ENCODE measurements at places on chromosomes 7 and 10. TPM values are rescaled to one million over a fixed set of nuclear protein-coding genes. Genes with fewer than 3 reads are reported as not detected.

- no peak overlapping the region for H3K27ac ChIP-seq
- 0 out of 2 replicates have a peak, but pooled peaks cover 4% of the 10 kb centered on the region for H3K4me1 ChIP-seq
- DNase-seq = no peak
- H3K27me3 ChIP-seq = no peaks in the 10 kb centered on the region
Observed at GRCh38 chr10:23317416-23317815, 27.2 kb downstream of the C10orf67 start.

- no peak overlapping the region for H3K27ac ChIP-seq
- H3K4me1 ChIP-seq = no peaks in the 10 kb centered on the region
- DNase-seq = no peak
- H3K27me3 ChIP-seq = no peaks in the 10 kb centered on the region
Observed at GRCh38 chr10:121694966-121695643, 96.9 kb upstream of the FGFR2 start.

DNA sequence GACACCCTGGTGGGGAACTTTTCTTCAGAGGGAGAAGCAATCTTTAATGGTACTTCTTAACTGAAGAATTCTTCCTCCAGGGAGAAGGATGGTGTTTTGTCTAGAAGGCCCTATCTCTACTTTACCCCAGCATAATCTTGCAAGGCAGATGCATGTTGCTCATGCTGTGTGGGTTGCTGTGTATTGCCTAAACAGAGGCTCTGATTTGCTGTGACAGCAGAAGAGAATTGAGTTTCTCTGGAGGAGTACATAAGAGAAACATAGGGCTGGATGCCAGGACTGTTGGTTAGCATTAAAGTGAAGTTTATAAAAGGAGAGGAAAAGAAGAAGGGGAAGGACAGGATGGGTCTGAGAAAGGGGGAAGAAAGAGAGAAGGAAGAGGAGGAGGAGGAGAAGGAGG, 248.1 kb upstream of the HPS1 start:
- H3K27me3 ChIP-seq = no peaks in the 10 kb centered on the region
- no peak overlapping the region for H3K27ac ChIP-seq
- H3K36me3 ChIP-seq = no peaks in the 10 kb centered on the region
- no peak overlapping the region for H3K4me3 ChIP-seq
- H3K4me1 ChIP-seq = no peaks in the 10 kb centered on the region

- no peak overlapping the region for H3K27ac ChIP-seq
- peaks cover 35% of the 10 kb centered on the region for H3K4me1 ChIP-seq
- DNase-seq = peak; percentile 61
- no peak overlapping the region for H3K4me3 ChIP-seq
- H3K27me3 ChIP-seq = no peaks in the 10 kb centered on the region
Observed at GRCh38 chr7:35749556-35749955, 51.3 kb upstream of the SEPTIN7 start.

GRCh38 chr10:116223289-116223688, 49.7 kb downstream of the GFRA1 start:
- H3K4me3 ChIP-seq = no peak overlapping the region
- no peaks in the 10 kb centered on the region for H3K4me1 ChIP-seq
- no peaks in the 10 kb centered on the region for H3K27me3 ChIP-seq
- no peak for DNase-seq
- no peaks in the 10 kb centered on the region for H3K36me3 ChIP-seq

DNA sequence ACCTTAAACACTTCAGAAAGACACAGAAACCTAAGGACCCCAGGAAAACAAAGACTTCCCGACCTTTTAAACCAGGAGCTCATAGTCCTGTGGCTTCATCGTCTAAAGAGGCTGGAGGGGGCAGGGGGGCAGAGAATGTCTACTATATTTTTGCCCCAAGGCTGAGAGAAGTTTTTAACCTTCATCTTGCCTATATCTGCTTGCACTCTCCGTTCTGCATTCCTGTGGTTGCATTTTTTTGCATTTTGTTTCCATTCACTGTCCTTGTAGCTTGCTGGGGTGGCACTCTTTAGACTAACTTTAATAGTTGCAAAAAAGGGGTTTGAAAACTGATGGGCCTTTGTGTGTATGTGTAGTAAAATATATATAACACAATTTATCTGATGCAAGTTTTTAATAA, 23.7 kb downstream of the PRKAR2B start:
- no peaks in the 10 kb centered on the region for H3K4me1 ChIP-seq
- DNase-seq = no peak
- H3K27ac ChIP-seq = no peak overlapping the region
- no peak overlapping the region for H3K4me3 ChIP-seq

DNA sequence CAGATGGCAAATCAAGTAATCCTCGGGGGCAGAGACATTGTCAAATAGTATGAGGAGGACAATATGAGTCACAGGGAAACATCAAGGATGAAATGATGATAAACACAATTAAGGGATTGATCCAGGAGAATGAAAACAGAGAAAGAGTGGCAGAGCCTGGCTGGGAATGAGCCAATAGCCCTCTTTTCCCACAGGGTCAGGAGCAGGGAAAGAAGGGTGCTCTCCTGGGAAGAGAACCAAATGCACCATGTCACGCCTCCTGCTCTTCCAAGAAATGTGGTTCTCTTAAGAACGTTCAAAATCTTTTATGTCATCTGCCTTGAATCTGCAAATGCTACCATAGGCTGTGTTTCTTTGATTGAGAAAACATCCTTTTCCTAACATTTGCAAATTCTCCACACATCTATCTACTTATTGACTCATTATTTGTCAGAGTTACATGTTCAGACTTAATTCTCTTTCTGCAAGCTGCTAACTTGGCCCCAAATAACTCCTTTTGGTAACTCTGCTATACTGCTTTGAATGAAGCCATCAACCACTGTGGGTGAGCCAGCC, 50.6 kb downstream of the HIPK2 start:
- H3K27ac ChIP-seq = peak overlapping the region; percentile 63
- H3K4me3 ChIP-seq = no peak overlapping the region
- DNase-seq = peak; percentile 74
- H3K4me1 ChIP-seq = peaks cover 76% of the 10 kb centered on the region
- 0 out of 2 replicates have a peak, but pooled peaks cover 3% of the 10 kb centered on the region for H3K36me3 ChIP-seq

- no peak for DNase-seq
- no peaks in the 10 kb centered on the region for H3K36me3 ChIP-seq
- peaks cover 6% of the 10 kb centered on the region for H3K4me1 ChIP-seq
- no peak overlapping the region for H3K27ac ChIP-seq
Observed at GRCh38 chr7:29977886-29978651, 11.5 kb downstream of the SCRN1 start.

DNA sequence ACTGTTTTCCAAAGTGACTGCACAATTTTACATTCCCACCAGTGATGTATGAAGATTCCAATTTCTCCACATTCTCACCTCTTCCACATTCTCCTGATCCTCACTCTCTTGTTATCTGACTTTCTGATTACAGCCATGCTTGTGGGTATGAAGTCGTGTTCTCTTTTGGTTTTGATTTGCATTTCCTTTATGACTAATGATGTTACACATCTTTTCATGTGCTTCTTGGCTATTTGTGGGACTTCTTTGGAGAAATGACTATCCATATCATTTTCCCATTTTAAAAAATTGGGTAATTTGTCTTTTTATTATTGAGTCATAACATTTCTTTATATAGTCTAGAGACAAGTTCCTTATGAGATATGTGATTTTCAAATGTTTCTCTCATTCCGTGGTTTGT, 10.5 kb upstream of the GIMAP8 start:
- no peaks in the 10 kb centered on the region for H3K36me3 ChIP-seq
- DNase-seq = peak; percentile 25

GRCh38 chr10:84015877-84016595, 123.3 kb upstream of the GHITM start:
- H3K4me1 ChIP-seq = no peaks in the 10 kb centered on the region
- no peak for DNase-seq
- H3K27me3 ChIP-seq = no peaks in the 10 kb centered on the region
- H3K4me3 ChIP-seq = no peak overlapping the region

DNA sequence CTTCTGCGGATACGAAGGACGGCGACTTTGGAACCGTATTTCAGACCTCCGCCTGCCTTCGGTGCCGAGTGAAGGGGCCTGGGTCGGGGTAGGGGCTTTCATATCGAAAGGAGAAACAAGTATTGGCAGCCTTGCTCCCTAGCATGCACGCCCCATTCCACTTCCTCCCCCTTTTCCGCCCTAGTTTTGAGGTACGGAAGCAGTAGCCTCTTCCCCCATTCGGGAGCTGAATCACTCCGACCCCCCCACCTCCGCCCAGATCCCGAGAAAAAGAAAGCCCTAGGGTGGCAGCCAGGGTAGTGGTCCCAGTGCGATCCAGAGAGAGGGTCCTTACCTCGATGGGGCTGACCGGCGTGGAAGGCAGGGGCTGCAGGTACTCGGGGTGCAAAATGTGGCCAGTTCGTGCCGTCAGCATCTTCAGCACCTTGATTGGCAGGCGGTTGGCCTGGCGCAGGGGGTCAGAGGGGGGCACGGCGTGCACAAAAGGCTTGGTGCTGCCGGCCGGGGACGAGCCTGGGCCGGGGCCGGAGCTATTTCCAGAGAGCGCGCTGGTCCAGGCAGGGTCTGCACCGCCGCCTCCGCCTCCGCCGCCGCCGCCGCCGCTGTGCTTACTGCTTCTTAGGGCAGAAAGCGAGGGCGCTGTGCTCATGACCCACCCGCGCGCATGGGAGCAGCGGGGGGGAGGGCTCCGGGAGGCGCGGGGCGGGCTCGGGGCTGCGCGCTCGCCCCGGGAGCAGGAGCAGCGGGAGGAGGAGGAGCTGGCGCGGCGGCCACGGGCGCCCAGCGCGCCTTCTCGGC, 594 bp downstream of the ZNF503 start:
- peak overlapping the region; percentile 92 for H3K27ac ChIP-seq
- no peaks in the 10 kb centered on the region for H3K27me3 ChIP-seq
- H3K4me1 ChIP-seq = no peaks in the 10 kb centered on the region

- H3K27ac ChIP-seq = no peak overlapping the region
- no peak for DNase-seq
- peaks cover 3% of the 10 kb centered on the region for H3K36me3 ChIP-seq
- H3K27me3 ChIP-seq = no peaks in the 10 kb centered on the region
Observed at GRCh38 chr7:65387891-65388290, 14.2 kb downstream of the ZNF92 start.

GRCh38 chr10:22681783-22682183, 32.6 kb downstream of the PIP4K2A start:
- H3K27me3 ChIP-seq = no peaks in the 10 kb centered on the region
- H3K36me3 ChIP-seq = no peaks in the 10 kb centered on the region
- peak; percentile 90 for DNase-seq
- H3K27ac ChIP-seq = peak overlapping the region; percentile 84
- H3K4me3 ChIP-seq = no peak overlapping the region

GRCh38 chr10:15200626-15201025, 32.1 kb upstream of the NMT2 start:
- DNase-seq = peak; percentile 87
- no peaks in the 10 kb centered on the region for H3K36me3 ChIP-seq
- H3K4me3 ChIP-seq = peak overlapping the region; percentile 22
- peaks cover 61% of the 10 kb centered on the region for H3K4me1 ChIP-seq
- H3K27ac ChIP-seq = peak overlapping the region; percentile 50

The GSAP gene
- 5.2 TPM for total RNA-seq

The MYL10 gene
- not detected for total RNA-seq

The WDFY4 gene
- total RNA-seq = not detected

The CYP17A1 gene
- total RNA-seq = not detected

Measured in GM23248 (cell line).